ENCODE measurements at places on chromosomes 5 and 9.

- peak; percentile 30 for DNase-seq
Observed at GRCh38 chr5:144333336-144333920, 162.8 kb downstream of the KCTD16 start.

- no peak for DNase-seq
Observed at GRCh38 chr9:129867136-129868022, 32.1 kb downstream of the USP20 start.

DNA sequence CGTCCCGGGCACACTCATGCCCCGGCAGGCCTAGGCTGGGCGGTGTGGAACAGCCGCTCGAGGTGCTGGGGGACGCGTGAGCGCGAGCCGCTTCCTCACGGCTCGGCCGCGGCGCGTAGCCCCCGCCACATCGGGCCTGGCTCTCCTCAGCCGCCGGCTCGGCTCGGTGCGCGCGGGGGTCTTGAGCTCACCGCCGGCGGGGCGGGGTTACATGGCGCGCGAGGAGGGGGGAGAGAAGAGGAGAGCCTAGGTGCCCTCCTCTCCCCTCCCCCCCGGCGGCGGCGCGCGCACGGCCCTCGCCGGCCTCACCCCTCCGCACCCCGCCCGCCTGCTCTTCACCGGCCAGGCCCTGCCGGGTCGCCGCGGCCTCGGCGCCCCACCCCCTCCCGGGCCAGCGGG lies 7.7 kb downstream of the RANBP6 start:
- peak; percentile 81 for DNase-seq

GRCh38 chr5:74042559-74042958 lies 416.6 kb downstream of the ARHGEF28 start:
- DNase-seq, result no peak

- no peak for DNase-seq
Observed at GRCh38 chr9:125435776-125436612, 174.4 kb downstream of the GAPVD1 start.

Measured in GM12865 (cell line).